Adrenal gland (tissue), 19 donors: ENCODE measurements at places on chromosomes 16 and 17.

GRCh38 chr16:78761427-78761826 is 662.0 kb downstream of the WWOX start:
- H3K4me1 ChIP-seq, result no peaks in the 10 kb centered on the region
- no peaks in the 10 kb centered on the region for H3K36me3 ChIP-seq
- no peak overlapping the region for H3K4me3 ChIP-seq

- H3K27me3 ChIP-seq, result no peaks in the 10 kb centered on the region
- H3K27ac ChIP-seq, result no peak overlapping the region
- no peak for DNase-seq
- no peak overlapping the region for H3K4me3 ChIP-seq
Measured at GRCh38 chr17:78434455-78435329, 56.2 kb downstream of the PGS1 start.

GRCh38 chr16:66414891-66415290 is 12.2 kb upstream of the BEAN1 start:
- no peaks in the 10 kb centered on the region for H3K4me1 ChIP-seq
- H3K27ac ChIP-seq, result no peak overlapping the region
- no peak overlapping the region for H3K4me3 ChIP-seq
- H3K36me3 ChIP-seq, result no peaks in the 10 kb centered on the region
- DNase-seq, result no peak

DNA sequence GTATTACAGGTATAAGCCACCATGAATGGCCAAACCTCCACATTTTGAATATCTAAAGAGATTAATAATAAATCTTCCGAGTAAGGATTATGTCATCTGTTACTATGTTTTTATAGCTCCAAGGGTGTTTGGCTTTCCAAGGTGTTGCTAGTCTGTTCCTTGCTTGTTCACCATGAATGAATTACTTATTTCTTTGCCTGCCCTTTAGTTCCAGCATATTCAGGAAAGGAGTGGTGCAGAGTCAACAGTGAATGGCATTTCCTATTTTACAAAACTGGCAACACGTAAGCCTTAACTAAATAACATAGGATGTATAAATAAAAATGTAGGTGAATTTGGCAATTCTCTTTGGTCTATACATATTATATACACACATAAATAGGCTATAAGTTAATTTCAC is 70.3 kb downstream of the MYO1D start:
- no peak for DNase-seq
- H3K4me3 ChIP-seq, result no peak overlapping the region

- H3K4me3 ChIP-seq, result no peak overlapping the region
- H3K27me3 ChIP-seq, result no peaks in the 10 kb centered on the region
- no peak for DNase-seq
- H3K4me1 ChIP-seq, result no peaks in the 10 kb centered on the region
- no peaks in the 10 kb centered on the region for H3K36me3 ChIP-seq
Measured at GRCh38 chr17:32720671-32721070, 156.3 kb downstream of the MYO1D start.

DNA sequence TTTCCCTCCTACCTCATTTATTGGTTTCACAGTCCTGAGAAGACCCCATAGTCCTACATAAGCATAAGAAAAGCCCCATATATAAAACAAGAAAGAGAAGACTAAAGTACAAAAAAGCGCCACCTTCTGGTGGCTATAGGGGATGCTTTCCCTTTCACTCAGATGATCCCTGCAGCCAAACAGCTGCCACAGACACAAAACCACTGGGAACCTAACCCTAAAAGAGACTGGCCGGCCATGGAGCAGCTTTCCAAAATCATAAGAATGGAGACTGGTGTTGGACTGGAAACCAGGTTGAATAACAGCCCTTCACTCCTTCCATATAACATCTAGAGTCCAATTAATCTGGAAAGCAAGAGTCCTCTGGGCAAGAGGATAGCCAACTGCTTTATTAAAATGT is 11.4 kb downstream of the DYNC1LI2 start:
- DNase-seq, result no peak
- no peaks in the 10 kb centered on the region for H3K27me3 ChIP-seq
- peaks cover 41% of the 10 kb centered on the region for H3K4me1 ChIP-seq
- H3K27ac ChIP-seq, result no peak overlapping the region

DNA sequence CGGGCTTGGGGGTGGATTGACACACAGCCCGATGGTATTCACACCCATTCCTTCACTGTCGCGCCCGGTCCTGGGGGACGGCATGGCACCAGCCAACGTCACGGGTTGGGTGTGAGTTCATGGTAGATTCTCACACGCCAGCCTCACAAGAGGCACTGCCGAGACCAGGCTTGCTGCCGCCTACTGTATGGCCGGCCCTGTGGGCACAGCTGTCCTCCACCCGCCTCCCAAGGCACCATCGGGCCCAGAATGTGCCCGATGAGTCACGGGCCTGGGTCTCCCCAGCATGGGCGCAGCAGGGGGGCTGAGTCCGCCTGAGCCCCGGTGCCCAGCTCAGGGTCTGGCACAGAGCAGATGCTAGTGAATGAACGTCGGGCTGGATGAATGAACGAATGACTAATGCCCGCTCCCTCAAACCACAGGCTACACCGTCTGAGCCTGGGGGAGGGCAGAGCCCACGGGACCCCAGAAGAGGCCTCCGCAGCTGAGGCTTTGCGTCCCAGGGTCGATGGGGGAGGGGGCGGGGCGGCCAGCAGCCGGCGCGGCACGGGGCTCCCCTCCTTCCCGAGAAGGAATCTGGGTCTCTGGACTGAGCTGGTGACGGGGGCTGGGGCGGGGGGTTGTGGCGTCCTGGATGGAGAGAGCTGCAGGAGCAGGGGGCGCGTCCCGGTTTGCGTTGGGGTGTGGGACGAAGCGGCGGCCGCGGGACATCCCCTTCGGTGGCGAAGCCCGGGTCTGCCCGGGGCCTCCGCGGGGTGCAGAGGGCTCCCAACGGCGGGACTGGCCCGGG is 829 bp downstream of the PITPNM3 start:
- H3K27me3 ChIP-seq, result no peaks in the 10 kb centered on the region
- H3K4me1 ChIP-seq, result peaks cover 11% of the 10 kb centered on the region
- H3K4me3 ChIP-seq, result peak overlapping the region; percentile 32
- H3K27ac ChIP-seq, result no peak overlapping the region

DNA sequence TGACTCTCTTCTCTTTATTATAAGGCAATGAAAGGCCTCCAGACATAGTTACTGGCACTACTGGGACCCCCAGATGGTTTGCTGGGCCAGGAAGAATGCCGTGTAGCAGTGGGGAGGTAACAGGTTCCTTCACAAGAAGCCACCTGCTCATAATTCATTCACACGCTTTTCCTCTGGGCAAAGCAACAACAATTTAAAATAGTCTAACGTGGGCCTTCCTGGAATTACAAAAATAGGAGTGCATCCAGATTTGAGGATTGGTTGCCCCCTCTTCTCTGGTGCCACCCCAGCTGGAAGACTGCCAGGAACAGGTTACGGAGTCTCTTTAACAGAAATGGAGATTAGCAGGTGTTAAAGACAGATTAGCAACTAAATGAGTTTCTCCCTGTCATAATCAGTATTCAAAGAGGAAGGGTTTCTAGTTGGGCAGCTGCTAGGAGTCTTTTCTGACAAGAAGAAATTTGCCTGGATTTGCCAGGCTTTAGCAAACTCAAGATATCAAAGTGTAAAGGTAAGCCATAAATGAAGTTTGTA is 409.6 kb downstream of the NPIPA8 start:
- no peaks in the 10 kb centered on the region for H3K4me1 ChIP-seq
- no peak overlapping the region for H3K4me3 ChIP-seq
- H3K27ac ChIP-seq, result no peak overlapping the region
- no peaks in the 10 kb centered on the region for H3K27me3 ChIP-seq
- DNase-seq, result no peak

DNA sequence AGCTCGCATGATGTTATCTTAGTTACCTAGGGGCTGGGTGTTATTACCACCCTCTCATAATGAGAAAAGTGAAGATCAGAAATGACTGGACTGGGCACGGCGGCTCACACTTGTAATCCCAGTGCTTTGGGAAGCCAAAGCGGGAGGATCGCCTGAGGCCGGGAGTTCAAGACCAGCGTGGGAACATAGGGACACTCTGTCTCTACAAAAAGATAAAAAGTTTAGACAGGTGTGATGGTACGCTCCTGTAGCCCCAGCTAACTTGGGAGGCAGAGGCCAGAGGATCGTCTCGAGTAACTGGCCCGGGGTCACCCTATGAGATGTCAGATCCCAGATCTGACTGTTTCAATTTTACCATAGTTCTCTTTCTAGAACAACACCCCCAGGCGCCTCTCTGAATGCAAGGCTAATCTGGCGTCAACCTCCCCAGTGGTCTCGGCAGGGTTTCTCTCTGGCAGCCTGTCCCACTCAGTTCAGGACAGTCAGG is 1.9 kb upstream of the CCDC102A start:
- DNase-seq, result no peak
- no peaks in the 10 kb centered on the region for H3K27me3 ChIP-seq
- no peak overlapping the region for H3K4me3 ChIP-seq
- no peaks in the 10 kb centered on the region for H3K36me3 ChIP-seq
- no peak overlapping the region for H3K27ac ChIP-seq

GRCh38 chr17:38702166-38702915 is 2.7 kb upstream of the MLLT6 start:
- H3K27me3 ChIP-seq, result no peaks in the 10 kb centered on the region
- peaks cover 44% of the 10 kb centered on the region for H3K4me1 ChIP-seq
- H3K4me3 ChIP-seq, result peak overlapping the region; percentile 62
- DNase-seq, result peak; percentile 91
- no peaks in the 10 kb centered on the region for H3K36me3 ChIP-seq

DNA sequence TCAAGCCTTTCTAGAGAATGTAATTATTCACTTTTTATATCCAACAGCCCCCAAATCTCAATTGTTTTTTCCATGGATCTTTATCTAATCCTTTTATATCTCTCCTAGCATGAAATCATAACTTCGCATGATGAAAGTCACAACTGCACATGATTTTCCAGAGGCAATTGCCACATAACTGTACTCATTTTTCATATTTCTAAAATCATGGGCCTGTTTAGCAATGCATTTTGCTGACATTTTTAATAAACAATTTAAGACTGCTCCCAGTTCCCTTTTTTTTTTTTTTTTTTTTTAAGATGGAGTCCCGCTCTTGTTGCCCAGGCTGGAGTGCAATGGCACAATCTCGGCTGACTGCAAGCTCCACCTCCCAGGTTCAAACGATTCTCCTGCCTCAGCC is 83.5 kb downstream of the VMP1 start:
- no peaks in the 10 kb centered on the region for H3K36me3 ChIP-seq
- H3K4me1 ChIP-seq, result peaks cover 44% of the 10 kb centered on the region
- no peaks in the 10 kb centered on the region for H3K27me3 ChIP-seq
- no peak overlapping the region for H3K4me3 ChIP-seq

DNA sequence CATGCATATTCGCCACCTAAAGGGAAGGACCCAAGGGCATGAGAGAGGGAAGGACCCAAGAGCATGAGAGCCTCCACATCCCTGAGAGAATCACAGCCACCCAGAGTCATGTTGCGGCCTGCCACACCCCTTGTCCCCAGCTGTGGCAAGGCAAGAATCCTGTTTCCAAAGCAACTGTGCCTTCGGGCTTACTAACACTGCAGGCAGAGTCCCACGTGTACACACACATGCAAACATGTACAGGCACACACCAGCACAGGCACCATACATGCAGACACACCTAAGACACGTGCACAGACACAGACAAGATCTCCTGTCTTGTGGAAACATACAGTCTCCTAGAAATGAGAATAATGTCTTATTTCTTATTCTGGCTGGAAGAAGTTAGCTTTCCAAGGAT is 92.4 kb upstream of the CDYL2 start:
- no peaks in the 10 kb centered on the region for H3K36me3 ChIP-seq
- no peaks in the 10 kb centered on the region for H3K27me3 ChIP-seq
- DNase-seq, result no peak
- peaks cover 13% of the 10 kb centered on the region for H3K4me1 ChIP-seq
- no peak overlapping the region for H3K4me3 ChIP-seq

DNA sequence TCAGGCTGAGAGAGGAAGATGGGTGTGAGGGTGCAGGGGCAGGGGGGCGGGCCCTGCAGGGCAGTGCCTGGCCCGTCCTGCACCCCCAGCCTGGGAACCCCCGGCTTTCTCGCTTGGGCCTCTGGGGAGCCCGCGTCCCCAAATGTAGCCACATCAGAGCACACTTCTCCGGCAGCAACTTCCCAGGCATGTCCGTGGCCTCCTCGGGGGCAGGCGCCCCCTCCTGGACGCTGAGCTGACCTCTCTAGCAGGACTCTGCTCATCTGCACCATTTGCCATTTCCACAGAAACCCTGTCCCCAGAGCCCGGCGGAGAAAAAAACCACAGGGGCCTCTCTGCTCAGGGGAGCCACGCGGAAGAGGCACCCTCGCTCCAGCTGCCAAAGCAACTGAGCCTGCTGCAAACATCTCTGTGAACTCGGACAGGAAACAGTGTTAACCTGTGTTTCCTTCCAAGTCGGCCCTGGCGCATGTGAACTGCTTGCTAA is 63.4 kb downstream of the KLHDC4 start:
- no peak overlapping the region for H3K27ac ChIP-seq
- no peaks in the 10 kb centered on the region for H3K27me3 ChIP-seq
- H3K36me3 ChIP-seq, result no peaks in the 10 kb centered on the region
- H3K4me3 ChIP-seq, result no peak overlapping the region

GRCh38 chr16:61150351-61150750 is 885.9 kb downstream of the CDH8 start:
- DNase-seq, result no peak
- H3K4me1 ChIP-seq, result no peaks in the 10 kb centered on the region
- no peak overlapping the region for H3K4me3 ChIP-seq

- no peaks in the 10 kb centered on the region for H3K4me1 ChIP-seq
- no peak overlapping the region for H3K27ac ChIP-seq
- H3K4me3 ChIP-seq, result no peak overlapping the region
- H3K27me3 ChIP-seq, result peaks cover 10% of the 10 kb centered on the region
- no peaks in the 10 kb centered on the region for H3K36me3 ChIP-seq
- no peak for DNase-seq
Measured at GRCh38 chr17:16974569-16975276, 2.8 kb upstream of the TNFRSF13B start.

DNA sequence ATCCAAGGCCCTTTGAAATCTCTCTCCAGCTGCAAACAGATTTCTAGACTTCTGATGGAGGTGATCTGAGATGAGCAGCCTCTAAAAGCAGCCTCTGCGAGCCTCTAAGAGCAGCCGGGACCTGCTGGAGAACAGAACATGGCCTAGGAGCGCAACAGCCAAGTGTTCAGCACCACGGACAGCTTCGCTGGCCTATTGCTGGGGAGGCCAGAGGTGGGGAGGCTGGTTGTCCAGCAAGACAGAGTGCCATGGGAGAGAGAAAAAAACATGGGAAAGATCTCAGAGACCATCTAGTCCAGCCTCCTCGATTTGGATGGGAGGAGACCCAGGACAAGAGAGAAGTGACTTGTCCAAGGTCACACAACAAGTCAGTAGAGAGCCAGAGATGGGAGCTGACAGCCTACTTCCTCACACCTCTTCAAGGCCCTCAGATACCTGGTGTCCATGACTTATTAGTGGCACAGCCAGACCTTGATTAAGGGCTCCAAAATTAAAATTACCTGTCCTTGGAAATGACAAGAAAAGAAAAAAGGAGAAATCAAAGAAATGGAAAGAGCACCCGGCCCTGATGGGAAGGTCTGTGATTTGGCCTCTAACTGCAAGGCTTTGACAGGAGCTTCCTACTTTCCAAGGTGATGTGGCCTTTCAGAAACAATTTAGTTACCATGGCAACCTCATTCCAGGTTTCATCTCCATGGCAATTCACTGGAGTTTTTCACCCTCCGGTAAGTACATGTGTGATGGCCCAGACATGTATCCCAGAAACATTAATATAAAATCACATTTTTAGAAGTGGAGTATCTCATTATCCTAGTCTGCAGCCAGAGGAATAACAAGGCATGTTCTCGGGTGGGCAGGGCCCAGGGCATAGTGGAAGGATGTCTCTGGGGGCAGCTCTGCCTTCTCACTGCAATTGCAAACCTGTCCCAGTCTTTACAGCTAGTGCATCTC is 14.5 kb downstream of the RPRML start:
- no peak overlapping the region for H3K4me3 ChIP-seq
- no peak for DNase-seq
- no peaks in the 10 kb centered on the region for H3K27me3 ChIP-seq
- no peak overlapping the region for H3K27ac ChIP-seq
- H3K4me1 ChIP-seq, result no peaks in the 10 kb centered on the region
